Activated CD8-positive, alpha-beta memory T cell treated with anti-CD3 and anti-CD28 coated beads for 4 hours (primary cell): ENCODE measurements at places on chromosomes 4 and X.

DNA sequence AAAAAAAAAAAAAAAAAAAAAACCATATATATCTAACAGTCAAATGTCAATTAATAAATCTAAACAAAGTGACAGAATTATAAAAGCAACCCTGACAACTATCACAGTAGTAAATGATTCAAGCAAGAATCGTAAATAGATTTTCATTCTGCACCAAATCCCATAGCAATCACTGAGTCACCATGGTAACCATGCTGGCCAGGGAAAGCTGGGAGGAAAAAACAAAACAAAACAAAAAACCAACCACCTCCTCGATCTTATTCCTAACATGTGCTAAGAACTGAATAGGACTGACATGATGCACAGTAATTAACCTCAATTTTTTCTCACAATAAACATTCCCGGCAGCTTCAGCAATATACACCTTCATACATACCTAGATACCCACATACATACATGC, 30.6 kb upstream of the RAB40A start:
- DNase-seq: no peak

GRCh38 chr4:172143605-172144314, 330.6 kb downstream of the GALNTL6 start:
- DNase-seq: no peak

DNA sequence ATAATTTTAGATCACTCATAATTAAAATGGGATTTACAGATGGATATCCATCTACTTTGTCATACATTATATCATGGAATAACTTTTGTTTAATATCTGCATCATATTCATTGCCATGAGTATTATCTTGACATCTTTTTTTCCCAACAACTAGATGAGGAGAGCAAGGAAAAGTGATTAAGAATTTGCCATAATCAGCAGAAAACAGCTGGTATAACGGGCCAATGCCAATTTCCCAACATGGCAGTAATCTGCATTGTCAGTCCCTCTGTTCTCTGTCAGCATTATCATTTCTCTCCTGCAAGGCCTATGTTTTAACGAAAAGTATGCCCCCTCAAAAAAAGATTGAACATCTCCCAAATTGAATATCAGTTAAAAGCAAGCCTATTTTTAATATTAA, 314.0 kb downstream of the FRMPD4 start:
- no peak for DNase-seq

- DNase-seq: no peak
Observed at GRCh38 chr4:175530655-175531054, 281.4 kb downstream of the GPM6A start.

DNA sequence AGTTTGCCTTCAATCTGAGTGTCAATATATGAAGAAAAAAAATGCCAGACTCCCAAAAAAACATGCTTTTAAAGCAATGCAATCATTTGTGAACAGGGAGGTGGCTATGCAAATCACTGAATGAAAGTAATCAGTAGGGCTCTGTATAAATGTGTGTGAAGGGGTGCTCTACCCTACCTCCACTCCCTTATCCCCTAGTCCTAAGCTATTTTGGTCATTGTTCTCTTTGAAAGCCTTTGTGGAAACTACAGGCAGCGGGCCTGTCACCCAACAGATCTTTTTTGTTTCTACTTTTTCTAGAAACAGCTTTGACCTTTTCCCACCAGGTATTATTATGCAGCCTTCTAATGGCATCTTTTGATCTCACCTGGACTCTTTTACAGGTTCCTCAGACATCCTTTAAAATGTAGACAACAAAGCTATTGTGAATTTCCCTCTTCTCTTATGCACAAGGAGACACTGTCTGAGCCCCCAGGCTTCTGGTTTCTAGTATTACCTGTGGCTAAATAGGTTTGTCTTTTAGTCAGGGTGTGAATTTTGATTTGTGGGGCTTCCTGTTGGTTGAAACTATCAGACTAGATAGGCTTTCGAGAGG, 9.2 kb downstream of the BOD1L1 start:
- no peak for DNase-seq

DNA sequence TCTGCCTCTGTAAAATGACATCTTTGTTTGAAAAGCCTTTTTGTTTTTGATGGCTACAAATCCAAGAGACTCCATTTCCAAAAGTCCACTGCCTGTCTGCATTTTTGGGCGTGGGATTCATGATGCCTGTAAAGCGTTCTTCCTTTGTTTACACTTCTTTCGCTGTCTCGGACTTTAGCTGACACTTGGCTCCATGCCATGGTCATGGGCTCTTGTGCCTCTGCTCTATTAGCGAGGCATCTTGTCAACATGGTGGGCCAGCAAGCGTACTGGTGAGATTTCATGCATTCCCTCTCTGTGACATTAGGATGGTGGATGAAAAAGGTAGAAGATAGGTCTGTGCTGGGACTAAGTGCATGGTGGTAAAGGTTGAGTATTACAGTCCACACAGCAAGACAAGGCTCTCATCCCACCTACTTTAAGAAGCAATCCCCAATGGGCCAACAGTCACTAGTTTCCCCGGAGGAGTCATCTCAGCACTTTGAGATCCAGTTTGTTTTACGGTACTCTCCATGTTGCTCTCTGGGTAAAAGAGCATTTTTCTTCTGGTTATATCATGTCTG, 298.2 kb upstream of the KLF3 start:
- DNase-seq: no peak

DNA sequence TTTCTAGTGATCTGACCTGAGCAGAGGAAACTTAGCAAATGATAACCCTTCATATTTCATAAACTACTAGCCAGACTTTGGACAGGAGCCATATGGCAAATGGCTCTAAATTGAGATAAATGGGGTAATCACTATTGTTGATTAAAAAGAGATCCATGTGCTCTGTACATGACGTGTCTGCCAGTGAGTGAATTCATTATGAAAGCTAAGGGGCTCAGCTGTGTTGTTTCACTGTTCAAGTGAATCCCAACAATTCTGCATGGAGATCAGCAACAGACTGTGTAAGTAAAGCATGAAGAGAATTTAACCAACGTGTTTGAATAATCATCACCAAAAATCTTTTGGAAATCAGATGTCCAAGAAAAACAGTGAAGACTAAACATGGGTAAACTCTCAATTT, 9.5 kb upstream of the QRFPR start:
- no peak for DNase-seq

- DNase-seq: no peak
Observed at GRCh38 chr4:6880691-6881090, 28.9 kb upstream of the TBC1D14 start.

- DNase-seq: no peak
Observed at GRCh38 chr4:718460-718859, 12.8 kb downstream of the PCGF3 start.

DNA sequence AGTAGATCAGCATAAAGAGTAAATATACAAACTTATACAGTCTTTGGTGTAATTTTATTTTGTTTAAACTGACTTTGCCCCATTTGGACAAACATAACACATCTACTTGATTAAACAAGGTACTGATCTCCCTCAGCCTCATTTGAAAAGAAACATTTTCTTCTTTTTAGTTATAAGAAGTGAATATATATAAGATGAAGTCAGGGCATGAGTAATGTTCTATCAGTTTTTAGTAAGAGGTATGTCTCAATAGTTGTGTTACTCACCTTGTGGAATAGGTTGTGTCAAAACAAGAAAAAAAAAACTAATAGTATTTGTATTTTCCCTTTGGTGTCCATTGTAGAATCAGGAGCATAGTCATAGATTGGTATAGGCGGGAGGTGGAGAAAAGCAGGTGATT, 327.4 kb downstream of the RPA4 start:
- DNase-seq: no peak

- DNase-seq: no peak
Observed at GRCh38 chr4:89994176-89994873, 99.7 kb downstream of the MMRN1 start.

DNA sequence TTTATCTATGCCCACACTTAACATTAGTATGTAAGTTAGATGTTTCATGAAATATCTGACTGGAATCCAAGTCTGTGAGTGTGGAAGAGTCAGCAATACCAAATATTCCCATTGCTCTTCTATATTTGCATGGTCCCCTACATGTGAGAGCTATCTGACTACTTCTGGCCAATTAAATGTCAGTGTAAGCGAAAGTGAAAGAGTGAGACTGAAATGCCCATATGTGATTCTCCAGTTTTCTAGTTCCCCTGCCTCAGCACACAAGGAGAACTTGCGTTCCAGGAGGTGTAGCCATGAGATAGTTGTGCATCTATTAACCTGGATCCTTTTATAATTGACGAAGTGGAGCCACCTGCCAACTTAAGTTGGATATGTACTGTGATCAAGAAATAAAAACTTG, 50.1 kb upstream of the GLRB start:
- DNase-seq: no peak

GRCh38 chrX:24676403-24677024, 17.2 kb upstream of the POLA1 start:
- DNase-seq: no peak

DNA sequence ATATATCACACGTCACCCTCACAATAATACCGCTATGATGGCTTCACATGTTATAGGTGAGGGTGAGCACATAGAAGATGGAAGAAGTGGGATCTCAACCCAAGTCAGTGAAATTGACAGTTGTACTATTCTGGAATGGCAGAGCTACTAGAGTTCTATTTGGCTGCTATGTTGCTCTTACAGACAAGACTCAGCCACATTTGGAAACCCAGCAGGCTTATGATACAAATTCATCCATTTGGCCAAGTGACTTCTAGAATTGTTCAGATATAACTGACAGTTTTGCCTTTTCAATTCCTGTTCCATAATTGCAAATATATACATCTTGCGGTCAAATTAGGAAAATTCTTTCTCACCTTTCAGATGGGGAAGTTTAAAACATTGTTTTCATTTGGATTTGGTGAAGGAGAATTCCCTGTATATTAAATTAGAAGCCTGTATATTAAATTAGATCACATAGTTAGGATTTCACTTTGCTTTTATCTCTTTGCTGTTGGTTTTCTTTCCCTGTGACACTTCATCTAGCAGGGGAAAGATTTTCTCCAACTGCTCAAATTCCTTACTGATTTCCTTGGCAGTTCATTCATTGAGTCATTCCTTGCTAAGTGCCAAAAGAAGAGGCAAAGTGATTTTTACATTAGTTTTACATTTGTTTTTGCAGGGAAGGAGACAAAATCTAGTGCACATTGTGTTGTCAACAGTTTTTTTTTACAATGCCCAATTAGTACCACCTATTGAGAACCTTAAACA, 120.6 kb upstream of the TBC1D9 start:
- no peak for DNase-seq

DNA sequence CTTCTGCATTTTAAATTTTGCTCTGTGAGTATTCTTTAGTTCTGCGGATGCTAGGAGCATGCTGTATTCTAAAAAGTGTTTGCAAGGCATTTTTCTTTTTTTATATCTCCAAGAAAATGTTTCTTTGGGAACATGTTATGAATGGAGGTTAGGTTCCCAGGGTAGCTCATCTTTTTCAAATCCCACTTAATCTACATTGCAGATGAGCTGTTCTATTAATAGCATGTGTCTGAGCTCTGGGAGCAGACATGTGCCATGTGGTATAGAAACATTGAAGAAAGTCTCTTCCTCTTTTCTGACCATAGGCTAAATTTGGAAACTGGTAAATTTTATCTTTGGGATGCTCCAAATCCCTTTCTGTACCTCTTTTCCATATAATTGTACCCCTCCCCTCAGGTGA, 23.2 kb downstream of the DIAPH2 start:
- no peak for DNase-seq

- DNase-seq: no peak
Observed at GRCh38 chrX:125420809-125421208, 101.1 kb downstream of the TEX13C start.

- DNase-seq: no peak
Observed at GRCh38 chr4:99696801-99697200, 39.2 kb upstream of the C4orf54 start.

- DNase-seq: no peak
Observed at GRCh38 chr4:11069581-11070211, 359.0 kb downstream of the HS3ST1 start.

DNA sequence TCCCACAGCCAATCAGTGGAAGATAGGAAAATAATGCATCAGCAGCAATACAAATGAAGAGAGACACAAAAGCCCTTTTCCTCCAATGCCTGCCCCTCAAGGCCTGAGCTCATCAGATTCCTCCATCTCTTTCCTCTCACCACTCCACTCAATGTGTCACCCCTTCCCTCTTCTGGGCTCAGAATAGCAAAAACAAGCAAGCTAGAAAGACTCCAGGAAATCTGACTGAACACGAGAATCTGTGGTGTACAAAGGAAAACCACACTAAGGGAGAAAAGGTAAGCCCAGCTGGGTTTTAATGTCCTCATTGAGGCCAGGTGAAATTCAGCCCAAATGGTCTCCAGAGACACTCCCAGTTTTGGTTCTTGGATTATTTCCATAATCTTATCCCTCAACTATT, 46.3 kb downstream of the ARHGEF9 start:
- no peak for DNase-seq

- DNase-seq: no peak
Observed at GRCh38 chrX:31228415-31228832, 156.6 kb upstream of the FTHL17 start.

DNA sequence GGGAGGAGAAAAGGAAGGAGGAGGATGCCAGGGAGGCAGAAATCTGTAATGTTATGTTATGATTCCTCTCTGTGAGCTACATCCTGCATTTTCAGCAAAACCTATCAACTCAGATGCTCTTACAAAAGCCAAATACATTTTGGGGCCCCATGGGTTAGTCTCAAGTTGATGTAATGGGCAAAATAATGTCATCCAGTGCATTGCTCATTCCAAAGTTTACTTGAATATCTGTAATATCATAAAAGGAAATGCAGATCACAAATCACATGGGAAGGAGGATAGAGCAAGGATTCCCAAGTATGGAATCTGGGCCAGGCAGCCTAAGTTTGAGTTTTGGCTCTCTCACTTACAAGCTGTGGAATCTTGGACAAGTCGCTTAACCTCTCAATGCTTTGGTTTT, 74.9 kb upstream of the SOD3 start:
- DNase-seq: no peak

GRCh38 chr4:147787204-147787603, 55.3 kb downstream of the ARHGAP10 start:
- DNase-seq: no peak

- no peak for DNase-seq
Observed at GRCh38 chr4:152356428-152357034, 179.4 kb downstream of the FBXW7 start.

- DNase-seq: no peak
Observed at GRCh38 chr4:6894528-6895498, 14.8 kb upstream of the TBC1D14 start.

DNA sequence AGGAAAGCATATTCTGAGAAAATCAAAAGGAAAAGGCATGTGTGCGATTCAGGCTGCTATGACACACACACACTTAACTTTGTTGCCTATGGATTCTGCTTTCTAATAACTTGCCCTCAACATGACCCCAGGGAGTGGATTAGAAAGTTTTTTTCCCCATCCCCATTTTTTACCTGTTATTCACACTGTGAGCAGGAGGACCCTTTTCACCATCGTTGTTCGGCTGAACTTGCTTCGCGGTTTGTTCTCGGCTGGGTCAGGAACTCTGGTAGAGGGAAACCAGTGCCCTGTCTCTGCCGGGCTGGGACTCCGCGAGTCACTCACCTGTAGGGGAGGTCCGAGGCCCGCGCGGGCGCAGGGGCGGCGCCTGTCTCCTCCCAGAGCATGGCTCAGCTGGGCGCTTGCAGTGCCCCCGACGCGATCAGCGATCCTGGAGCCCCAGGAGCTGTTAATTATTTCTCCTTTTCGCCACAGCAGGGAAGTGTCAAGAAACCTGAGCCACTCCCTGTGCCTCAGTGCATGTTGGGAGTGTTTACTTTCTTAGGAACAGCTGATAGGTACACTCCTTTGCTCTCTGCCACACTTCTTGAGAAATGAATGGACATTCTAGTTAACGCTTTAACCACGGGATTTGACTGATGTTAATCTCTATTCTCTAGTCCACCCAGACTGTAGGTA, at the start of gene RASSF6:
TSS of gene RASSF6 (minus strand) at position 322 of the 678 bp plus-strand sequence. CDS start 8,641 bp downstream, outside the sequence.
- DNase-seq: no peak

- DNase-seq: no peak
Observed at GRCh38 chr4:127781300-127782024, 660 bp upstream of the HSPA4L start.
